ENCODE measurements at places on chromosomes 7 and 10. TPM values are rescaled to one million over a fixed set of nuclear protein-coding genes. Genes with fewer than 3 reads are reported as not detected.

DNA sequence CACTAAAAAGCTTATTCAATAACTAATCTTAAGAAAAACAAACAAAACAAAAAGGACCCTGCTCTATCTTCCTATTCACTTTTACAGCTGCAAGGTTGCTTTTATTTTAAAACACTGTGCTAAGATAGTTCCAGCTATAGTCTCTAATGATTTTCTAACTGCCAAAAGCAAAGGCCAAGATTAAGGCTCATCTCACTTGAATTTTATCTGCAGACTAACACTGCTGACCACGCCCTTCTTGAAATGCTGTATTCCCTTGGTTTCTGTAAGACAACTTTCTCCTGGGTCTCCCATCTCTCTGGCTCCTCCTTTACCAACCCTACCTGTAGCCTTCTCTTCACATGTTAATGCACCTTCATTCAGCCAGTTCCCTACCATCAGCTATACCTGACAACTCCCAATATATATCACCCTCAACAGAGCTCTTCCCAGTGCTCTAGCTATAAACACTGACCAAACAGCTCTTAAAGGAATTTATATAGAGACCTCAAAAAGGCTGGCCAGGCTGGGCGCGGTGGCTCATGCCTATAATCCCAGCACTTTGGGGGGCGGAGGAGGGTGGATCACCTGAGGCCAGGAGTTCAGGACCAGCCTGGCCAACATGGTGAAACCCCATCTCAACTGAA is 11.7 kb downstream of the SRPK2 start:
- no peak for DNase-seq

The SLIT1 gene
- 0.35 TPM for total RNA-seq

DNA sequence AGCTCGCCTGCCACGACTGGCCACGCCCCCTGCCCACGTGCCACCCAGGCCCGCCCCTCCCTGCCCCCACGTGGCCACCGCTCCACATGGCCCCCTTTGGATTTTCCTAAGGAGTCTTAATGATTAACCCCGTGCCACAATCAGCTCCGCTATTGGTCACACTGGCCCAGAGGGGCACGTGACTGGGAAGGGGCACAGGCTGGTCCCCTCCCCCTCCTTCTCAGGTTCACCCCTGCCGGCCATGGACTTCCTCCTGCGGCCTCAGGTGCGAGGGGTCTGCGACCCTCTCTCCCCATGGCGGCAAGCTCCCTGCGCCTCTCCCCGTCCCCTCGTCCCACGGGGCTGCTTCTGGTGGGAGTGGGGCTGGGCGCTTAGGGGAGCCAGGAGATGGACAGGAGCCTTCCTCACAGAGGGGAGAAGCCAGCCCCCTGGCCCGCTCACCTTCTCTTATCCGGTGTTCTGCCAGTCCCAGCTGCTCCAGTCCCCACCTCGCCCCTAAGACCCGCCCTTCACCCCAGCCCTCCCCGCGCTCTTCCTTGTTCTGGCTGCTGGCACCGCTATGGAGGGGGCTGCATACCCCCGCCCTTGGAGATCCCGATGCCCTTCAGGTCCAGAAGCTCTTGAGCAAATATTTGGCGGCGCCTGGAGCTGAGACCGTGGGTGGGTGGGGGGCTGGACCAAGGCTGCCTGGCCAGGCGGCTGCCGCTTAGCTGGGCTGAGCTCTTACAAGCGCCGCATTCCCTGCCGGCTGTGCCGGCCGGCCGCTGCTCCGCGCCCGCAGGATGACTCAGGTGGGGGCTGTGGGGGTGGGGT is 3.2 kb downstream of the SLC4A2 start:
- peak; percentile 47 for DNase-seq

DNA sequence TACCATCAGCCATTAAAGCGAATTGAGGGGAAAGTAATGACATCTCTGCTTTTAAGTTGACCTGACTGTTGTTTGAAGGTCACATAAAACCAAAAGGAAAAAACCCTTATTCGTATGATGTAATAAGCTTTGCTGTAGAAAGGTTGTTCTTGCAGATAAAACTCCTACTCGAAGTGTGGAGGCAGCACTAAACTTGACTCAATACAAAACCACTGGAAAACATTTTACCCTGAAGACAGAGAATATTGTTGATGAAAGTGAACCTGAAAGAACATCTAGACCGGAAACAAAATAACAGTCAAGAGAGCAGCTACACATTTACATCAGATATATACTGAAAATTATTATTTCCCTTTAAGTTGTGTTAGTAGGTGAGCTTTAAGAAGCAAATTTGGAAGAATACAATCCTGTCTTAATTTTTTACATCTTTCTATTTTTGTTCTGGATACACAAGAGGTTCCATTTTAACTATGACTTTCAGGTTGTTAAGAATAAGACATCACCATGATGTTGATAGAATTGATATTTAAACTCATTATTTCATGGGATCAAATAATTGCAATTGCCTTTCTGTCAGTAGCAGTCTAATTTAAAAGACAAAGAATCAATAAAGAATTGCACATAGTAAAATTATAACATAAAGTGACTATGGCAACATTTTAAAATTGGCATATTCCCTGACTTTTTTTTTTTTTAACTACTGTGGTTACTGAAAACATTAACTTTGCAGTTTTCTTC is 6.4 kb downstream of the ETV1 start:
- DNase-seq: no peak

GRCh38 chr7:33916357-33917081 is 11.2 kb downstream of the BMPER start:
- no peak for DNase-seq

DNA sequence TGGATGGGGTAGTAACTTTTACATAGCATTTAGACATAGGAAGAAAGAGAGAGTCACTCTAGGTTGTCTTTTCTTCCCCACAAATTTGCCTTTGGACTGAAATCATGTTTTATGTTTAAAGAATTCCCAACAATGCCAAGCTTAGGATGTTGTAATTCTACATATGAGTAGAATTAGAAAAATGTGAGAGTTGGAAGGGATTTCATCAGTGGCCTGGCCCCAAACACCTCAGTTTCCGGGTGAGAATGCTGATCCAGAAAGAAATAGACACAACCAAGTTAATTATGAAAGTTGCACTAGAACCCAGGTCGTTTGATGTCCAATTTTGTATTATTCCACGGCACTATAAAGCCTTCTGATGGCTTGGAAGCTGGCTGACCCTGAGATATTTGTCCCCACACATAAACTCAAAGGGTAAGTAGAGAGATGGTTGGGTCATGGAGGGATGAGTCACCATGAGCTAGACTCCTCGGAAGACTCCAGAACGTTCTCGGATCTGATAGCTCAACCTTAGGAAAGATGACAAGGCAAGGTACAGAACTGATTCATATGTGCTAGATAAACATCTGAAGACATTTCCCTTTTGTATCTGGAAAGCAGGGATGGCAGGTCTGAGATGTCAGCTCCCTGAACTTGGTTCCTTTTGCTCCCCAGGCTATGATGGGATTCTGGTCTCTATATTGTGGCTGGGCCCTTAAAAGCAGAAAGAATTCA is 48.8 kb upstream of the SLC35B4 start:
- DNase-seq: no peak

- DNase-seq: no peak
These were observed 3.5 kb upstream of the HBP1 start for GRCh38 chr7:107165341-107165740.

The CYP3A4 gene
- not detected for total RNA-seq

DNA sequence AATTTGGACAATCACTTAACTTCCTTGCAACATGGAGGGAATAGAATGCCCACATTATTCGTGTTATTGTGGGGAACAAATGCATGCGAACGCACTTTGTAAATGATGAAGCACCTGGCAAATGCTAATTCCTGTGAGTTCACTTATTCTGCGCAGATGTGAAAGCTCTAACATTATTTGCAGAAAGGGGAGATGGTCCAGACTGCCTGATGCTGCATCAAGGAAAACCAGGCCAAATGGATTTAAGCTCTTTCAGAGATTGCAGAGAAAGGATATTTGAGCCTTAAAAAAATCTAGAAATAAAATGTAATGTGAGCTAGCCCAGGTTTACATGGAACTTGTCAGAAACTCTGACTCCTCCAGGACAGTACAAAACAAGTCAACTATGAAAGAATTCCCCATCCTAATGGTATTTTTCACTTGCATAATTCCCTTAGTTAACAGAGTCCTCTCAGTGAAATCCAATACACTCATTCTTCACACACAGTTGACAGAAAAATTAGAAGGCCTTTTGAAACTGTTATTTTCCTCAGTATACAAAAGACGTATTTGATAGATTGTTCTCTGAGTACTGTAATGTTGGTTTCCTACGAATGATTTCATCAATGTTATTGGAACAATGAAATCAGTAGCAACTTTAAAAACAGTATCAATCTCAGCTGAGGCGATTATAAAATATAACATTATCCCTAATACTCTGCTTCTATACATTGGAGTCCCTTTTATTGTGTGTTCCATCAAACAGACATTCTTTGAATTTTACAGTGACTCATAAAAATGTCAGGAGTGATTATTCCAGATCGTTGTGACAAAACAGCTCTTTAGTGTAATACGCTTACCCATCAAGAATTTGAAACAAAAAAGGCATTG is 136.3 kb upstream of the ANK3 start:
- no peak for DNase-seq

GRCh38 chr10:127756264-127756663 is 19.3 kb downstream of the FOXI2 start:
- DNase-seq: no peak

GRCh38 chr10:17764142-17764541 is 12.1 kb downstream of the TMEM236 start:
- no peak for DNase-seq

DNA sequence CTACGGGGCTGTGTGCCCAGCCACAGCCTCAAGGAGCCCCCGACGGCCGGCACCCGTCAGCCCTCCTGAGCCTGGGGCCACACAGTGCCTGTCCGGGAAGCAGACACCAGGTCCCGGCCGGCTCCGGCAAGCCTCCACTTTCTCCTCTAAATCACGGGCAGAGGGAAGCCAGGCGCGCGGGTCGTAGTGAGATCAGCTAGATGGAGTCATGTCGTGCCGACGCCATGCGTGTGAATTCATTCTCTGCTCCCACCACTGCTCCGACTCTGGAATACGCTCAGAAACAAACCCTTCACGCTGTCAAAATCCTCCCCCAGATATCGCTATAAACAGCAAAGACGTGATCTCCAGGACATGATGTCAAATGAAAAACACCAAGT is 93.7 kb upstream of the DNAAF5 start:
- DNase-seq: no peak

GRCh38 chr7:73451780-73452398 is 18.3 kb downstream of the FZD9 start:
- DNase-seq: no peak

DNA sequence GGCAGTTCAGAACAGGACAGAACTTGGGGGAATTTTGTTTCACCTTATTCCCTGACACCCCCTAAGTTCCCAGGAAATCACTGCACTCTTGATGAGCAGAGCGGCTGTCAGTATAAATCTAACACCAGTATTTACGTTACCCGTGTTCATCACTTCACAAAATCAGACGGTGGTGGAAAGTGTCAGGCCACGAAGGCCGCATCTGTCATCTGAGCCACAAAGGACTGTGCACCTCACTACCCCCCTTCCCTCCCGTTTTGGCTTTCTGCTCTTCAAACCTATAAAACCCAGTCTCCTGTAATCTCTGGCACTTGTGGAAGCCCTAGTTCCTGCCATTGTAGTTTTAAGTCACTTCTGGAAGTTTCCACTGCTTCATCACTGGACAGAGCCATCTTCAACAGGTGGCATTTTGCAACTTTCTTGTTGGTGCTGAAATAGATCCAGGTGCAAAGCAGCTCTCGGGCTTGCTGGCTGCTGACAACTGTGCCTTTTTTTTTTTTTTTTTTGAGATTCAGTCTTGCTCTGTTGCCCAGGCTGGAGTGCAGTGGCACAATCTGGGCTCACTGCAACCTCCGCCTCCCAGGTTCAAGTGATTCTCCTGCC is 9.5 kb downstream of the ZFAND2A start:
- no peak for DNase-seq

- DNase-seq: no peak
These were observed 1.4 kb downstream of the HSPA12A start for GRCh38 chr10:116740971-116741370.

The PRKCQ gene
- 2.8 TPM for total RNA-seq

All from uterus (tissue), 4 donors.